ENCODE measurements at places on chromosomes 4 and X. TPM values are rescaled to one million over a fixed set of nuclear protein-coding genes. Genes with fewer than 3 reads are reported as not detected.

DNA sequence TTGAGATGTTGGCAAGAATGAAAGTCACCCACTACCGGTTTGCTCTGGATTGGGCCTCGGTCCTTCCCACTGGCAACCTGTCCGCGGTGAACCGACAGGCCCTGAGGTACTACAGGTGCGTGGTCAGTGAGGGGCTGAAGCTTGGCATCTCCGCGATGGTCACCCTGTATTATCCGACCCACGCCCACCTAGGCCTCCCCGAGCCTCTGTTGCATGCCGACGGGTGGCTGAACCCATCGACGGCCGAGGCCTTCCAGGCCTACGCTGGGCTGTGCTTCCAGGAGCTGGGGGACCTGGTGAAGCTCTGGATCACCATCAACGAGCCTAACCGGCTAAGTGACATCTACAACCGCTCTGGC is 12.3 kb downstream of the RPL9 start:
- H3K36me3 ChIP-seq, result no peaks in the 10 kb centered on the region
- no peak for DNase-seq
- H3K27me3 ChIP-seq, result no peaks in the 10 kb centered on the region
- H3K27ac ChIP-seq, result peak overlapping the region; percentile 3
- H3K4me3 ChIP-seq, result peak overlapping the region; percentile 39

CITED1 gene
- total RNA-seq, result 0.32 TPM

GRCh38 chr4:153468587-153468986 is 2.4 kb downstream of the TMEM131L start:
- H3K4me1 ChIP-seq, result peaks cover 4% of the 10 kb centered on the region
- DNase-seq, result no peak
- no peak overlapping the region for H3K27ac ChIP-seq
- no peaks in the 10 kb centered on the region for H3K36me3 ChIP-seq

DNA sequence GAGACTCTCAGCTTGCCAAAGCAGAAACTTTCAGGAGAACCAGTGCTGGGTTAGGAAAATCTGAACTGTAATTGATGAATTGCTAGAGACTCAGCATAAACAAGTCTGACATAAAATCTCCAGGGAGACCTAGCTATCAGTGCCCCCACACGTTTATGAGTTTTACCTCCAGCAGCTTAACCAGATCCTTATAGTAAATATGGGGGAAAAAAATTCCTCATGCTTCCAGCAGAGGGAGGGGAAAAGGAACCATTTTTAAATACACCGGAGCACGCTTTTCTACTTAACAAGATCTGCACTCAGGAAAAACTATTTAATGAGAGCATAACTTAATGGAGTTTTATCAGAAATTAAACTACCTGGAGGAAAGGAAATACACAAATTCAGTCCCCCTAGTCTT is 1040.7 kb upstream of the INTU start:
- H3K36me3 ChIP-seq, result no peaks in the 10 kb centered on the region
- DNase-seq, result no peak
- no peaks in the 10 kb centered on the region for H3K27me3 ChIP-seq

PAGE4 gene
- not detected for total RNA-seq

DNA sequence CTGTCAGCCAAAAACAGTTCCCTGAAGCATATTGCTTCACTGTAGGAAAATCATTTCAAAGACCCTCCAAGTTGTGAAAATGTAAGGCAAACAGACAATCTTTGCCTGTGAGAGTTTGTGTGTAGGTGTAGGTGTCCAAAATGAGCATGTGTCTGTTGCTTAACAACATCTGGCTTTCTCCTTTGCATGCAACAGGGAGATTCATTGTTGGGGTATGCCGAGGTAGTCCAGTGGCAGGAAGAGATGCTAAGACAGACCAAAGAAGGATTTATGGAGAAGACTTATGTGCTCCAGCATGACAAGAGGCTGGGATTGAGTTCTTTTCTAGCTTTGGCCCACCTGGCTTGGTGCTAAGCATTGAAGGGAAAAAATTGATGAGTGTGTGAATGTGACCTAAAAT is 29.8 kb upstream of the SMAD1 start:
- H3K27me3 ChIP-seq, result no peaks in the 10 kb centered on the region
- no peak overlapping the region for H3K27ac ChIP-seq
- H3K4me3 ChIP-seq, result no peak overlapping the region
- H3K36me3 ChIP-seq, result no peaks in the 10 kb centered on the region
- DNase-seq, result no peak

- H3K4me1 ChIP-seq, result no peaks in the 10 kb centered on the region
- DNase-seq, result no peak
- no peak overlapping the region for H3K4me3 ChIP-seq
- H3K36me3 ChIP-seq, result no peaks in the 10 kb centered on the region
- no peak overlapping the region for H3K27ac ChIP-seq
- no peaks in the 10 kb centered on the region for H3K27me3 ChIP-seq
Observed at GRCh38 chr4:108730579-108730978, 32.3 kb downstream of the ETNPPL start.

PF4V1 gene
- total RNA-seq, result not detected

DNA sequence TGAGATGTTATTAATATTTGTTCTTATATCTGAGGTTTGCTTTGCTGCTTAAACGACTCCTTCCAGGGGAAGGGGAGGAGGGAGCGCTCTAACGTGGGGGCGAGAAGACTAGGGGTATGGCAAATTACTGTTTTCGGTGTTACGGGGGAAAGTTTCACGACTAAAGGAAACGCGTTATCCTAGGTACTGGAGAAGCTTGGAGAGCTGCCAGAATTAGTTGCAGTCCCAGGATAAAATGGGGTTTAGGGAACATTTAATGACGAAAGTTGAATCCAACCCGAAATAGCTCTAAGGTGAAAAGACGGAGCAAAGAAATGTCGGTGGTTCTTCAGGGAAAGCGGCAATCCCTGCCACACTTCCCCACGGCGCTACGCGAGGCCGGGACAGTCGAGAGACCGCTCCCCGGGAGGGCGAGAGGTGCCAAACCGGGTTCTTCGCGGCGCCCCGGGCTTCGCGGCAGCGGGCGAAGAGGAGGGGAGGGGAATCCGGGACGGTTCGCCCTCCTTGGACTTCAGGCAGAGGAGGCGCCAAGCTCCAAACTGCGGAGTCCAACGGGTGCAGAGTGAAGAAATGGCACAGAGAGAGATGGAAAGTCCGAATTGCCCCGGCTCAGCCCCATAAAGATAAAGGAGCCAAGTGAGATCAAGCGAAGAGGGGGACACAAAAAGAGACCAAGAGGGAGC is 724 bp downstream of the THOC2 start:
- no peaks in the 10 kb centered on the region for H3K27me3 ChIP-seq
- H3K27ac ChIP-seq, result peak overlapping the region; percentile 92
- H3K36me3 ChIP-seq, result no peaks in the 10 kb centered on the region
- no peaks in the 10 kb centered on the region for H3K4me1 ChIP-seq
- H3K4me3 ChIP-seq, result peak overlapping the region; percentile 78

DNA sequence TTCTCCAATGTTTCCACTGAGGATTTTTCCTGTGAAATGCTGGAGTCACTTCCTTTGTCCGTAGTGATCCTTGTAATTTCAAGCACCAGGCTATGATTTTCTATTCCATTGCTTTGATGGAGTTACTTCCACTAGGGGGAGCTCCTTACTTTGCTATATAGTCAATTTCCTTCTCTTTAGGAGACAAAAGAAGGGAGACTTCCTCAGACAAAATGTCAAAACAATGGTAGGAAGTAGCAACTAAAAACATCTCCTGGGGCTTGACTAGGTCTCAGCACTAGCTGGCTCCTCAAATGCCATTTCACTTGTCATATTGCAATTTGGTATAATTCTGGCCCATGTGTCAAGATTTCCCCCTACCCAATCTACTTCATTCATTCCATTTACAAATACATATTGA is 24.1 kb downstream of the ZCCHC12 start:
- no peak overlapping the region for H3K27ac ChIP-seq
- no peaks in the 10 kb centered on the region for H3K36me3 ChIP-seq
- peaks cover 3% of the 10 kb centered on the region for H3K27me3 ChIP-seq
- H3K4me1 ChIP-seq, result no peaks in the 10 kb centered on the region

DNA sequence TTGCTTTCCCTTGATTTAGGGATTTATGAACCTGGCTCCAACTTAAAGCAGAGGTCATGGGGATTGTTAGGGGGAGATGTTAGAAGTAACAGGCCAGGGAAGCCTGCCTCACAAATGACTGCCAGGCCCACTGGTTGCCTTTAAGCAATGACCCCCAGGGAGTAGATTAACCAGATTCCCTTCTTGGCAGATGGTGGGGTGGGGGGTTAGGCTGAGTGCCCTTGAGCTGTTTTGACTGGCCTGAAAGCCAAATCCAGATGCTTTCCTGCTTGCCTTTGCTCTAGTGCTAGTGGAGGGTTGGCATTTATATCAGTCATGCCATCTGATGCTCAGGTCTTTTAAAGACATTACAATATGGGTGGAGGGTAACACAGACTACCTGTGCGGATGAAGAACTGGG is 128.1 kb downstream of the TMEM164 start:
- peaks cover 34% of the 10 kb centered on the region for H3K27me3 ChIP-seq
- no peak overlapping the region for H3K27ac ChIP-seq
- no peak overlapping the region for H3K4me3 ChIP-seq
- H3K4me1 ChIP-seq, result no peaks in the 10 kb centered on the region
- no peaks in the 10 kb centered on the region for H3K36me3 ChIP-seq

DNA sequence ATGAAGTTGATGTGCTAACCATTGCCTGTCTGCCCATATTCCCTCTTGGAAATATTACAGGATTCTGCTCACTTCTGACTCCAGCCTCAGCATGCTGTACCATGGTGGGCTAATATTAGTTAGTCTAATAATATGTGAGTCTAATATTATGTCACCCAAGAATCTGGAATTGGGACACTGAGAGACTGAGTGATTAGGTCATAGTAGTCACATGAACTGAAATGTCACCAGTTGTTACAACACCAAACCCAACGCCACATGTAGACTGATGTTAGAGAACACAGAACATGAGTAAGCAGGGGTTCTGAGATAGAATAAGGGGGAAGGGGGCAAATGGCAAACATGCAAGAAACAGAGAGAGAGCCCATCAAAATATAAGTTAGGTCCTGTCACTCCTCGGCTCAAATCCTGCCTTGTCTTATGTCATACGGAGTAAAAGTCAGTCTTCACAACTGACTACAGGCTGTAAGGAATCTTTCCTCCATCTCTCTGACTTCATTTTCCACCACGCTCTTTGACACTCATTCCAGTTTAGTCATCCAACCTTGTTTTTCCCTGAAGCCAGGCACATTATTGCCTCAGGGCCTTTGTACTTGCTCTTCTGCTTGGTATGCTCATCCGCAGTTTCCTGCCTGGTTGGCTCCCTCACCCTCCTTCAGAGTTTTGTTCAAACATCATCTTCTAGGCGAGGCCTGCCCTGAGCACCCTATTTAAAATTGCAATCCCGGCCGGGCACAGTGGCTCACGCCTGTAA is 9.6 kb upstream of the SLAIN2 start:
- H3K4me3 ChIP-seq, result no peak overlapping the region
- H3K4me1 ChIP-seq, result no peaks in the 10 kb centered on the region
- no peak overlapping the region for H3K27ac ChIP-seq
- no peak for DNase-seq
- no peaks in the 10 kb centered on the region for H3K36me3 ChIP-seq

DNA sequence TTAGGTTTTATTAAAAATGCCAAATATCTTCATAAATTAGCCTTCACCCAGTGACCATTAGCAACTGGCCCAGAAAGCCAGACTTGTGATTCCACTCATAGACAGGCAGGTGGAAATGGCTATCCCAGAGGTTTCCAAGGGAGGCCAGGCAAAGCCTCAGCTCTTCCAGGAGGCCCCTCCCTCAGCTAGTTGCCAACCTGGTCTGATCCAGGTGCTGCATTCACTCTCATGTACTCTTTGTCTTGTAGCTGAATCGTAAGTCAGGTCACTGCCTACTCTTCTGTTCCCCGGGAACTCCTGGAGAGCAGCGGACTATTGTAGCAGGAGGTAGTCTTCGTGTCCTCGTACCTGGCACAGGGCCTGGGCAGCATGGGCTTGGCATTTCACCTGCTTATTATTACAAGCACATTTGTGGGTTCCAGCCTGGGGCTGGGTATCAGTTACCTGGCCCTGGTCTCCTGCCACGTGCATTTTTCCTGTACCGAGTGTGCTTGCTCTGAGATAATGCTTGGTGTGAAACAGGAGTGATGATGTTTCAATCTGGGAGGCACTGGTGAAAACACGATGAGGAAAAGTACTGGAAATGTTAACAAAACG is 101.6 kb downstream of the FAM193A start:
- no peaks in the 10 kb centered on the region for H3K36me3 ChIP-seq
- no peak for DNase-seq
- no peaks in the 10 kb centered on the region for H3K27me3 ChIP-seq
- no peak overlapping the region for H3K27ac ChIP-seq
- H3K4me1 ChIP-seq, result no peaks in the 10 kb centered on the region
- H3K4me3 ChIP-seq, result no peak overlapping the region
